ENCODE measurements at places on chromosomes 1 and 21. TPM values are rescaled to one million over a fixed set of nuclear protein-coding genes. Genes with fewer than 3 reads are reported as not detected.

The NBPF10 gene
- 0.69 TPM for total RNA-seq

The NTMT2 gene
- total RNA-seq = 5.7 TPM

The DCAF6 gene
- total RNA-seq = 196 TPM

The RBM11 gene
- total RNA-seq = 0.30 TPM

The NAXE gene
- 102 TPM for total RNA-seq

The SYCP1 gene
- total RNA-seq = not detected

The SPRR2B gene
- not detected for total RNA-seq

Measured in left ventricle myocardium inferior (tissue), 1 donor.